ENCODE measurements at places on chromosomes 1 and 21.
A peak's percentile ranks its signal among the peaks of the same experiment; 100 is the strongest.

DNA sequence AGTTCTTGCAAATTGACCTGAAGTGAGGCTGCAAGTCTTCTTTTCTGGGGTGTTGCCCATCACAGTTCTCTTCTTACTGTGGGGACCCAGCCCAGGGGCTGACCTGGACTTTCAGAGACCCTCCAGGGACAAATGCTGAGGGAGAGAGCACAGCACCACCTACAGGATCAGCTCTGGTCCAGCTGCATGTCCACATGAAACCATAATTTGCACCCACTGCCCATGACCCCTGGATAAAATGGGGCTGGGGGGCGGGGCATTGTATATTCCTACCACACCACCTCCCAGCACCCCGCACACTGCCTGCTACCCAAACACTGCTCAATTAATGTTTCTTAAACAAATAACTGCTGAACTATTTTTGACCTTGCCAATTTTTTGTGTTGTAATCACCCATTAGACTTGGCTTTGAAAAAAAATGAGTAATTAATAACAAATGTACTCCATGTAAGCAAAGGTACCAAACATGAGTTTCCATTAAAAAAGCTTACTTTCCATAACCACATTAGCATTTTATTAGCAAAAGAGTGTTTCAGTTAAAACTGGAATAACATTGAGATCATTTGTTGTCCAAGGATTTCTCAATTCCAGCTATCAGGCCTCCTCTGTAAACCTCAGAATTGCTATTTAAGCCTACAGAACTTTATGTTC is 168.0 kb upstream of the RAB4A start:
- DNase-seq = no peak

DNA sequence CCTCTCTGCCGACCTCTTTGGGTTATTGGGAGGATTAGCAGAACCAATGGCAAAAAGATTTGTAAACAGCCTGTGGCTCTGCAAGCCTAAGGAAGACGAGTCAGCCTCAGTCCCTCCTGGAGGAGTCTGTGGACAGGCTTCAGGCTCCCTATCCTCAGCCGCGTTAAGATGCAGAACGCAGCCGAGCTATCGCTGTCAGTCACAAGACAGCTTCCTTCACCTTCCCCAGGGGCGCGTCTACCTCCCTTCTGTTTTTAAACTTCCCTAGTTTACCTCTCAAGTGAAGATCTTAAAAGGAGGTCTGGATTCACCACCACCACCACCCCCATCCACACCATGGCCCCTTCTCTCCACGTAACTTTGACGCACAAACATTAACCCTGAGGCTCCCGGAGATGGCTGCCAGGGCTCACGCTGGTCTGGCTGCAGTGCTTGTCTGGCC is 738 bp downstream of the CAMK1G start:
- no peak for DNase-seq

- no peak for DNase-seq
Measured at GRCh38 chr1:114152089-114152507, 1.6 kb downstream of the SYT6 start.

DNA sequence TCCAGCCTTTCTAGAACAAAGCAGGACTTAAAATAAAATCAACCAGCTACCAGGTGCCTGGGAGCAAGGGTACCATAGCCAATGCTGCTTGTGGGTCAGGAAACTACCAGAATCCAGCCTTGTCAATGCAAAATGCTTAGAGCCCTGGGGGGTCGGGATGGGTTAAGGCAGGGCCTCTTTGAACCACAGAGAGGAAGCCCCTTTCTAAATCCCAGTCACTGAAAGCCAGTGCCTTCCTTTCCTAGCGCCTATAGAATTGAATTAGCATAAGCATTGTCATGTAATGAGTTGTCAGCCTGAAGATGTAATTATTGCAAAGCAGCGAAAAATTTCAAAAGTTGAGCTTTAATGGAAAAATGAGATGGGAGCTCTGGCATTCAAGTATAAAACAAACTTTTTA is 176.6 kb upstream of the DAB1 start:
- DNase-seq = no peak

DNA sequence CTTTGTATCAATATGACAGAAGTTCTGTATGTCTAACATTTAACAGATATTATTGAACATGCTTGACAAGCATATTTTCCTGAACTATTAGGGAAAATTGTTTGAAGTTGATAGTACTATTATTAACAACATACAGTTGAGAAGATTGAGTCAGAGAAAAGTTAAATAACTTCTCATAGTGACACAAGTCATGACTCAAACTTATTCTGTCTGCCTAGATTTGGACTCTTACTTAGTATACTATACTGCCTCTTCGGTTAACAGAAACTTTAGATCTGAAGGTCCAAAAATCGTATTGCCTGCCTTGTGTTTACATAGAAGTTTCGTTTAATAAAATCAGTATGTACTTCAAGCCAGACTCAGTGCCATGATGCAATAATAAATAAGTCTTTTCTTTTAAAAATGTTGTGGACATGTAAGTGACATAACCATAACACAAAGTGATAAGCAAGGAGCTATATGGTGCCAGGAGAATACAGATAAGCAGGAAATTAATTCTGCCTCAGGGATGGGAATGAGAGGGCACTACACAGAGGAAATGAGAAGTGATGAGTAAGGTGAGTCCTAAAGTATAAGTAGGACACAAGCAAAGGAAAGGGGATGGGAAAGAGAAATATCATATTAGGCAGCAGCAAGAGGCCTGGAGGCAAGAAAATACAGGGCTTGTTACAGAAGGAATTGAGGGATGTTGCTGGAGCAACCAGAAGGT is 48.1 kb downstream of the LHX9 start:
- DNase-seq = no peak

DNA sequence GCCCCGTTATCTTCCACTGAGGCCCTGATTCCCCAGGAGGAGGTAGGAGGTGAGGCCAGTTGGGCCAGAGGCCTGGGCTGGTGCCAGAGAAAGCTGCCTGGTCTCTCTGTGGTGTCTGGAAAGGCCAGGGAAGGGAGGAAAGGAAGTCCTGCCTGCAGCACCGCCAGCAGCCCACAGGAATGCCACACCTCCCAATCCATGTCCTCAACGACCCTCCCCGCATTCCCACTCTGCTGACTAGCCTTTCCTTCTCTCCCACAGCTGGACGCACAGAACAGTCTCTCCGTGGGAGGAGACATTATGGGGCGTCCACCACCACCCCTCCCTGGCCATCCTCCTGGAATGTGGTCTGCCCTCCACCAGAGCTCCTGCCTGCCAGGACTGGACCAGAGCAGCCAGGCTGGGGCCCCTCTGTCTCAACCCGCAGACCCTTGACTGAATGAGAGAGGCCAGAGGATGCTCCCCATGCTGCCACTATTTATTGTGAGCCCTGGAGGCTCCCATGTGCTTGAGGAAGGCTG is 18.0 kb downstream of the CSF1 start:
- DNase-seq = no peak

- peak; percentile 19 for DNase-seq
Measured at GRCh38 chr1:147496571-147497210, 44.6 kb upstream of the BCL9 start.

DNA sequence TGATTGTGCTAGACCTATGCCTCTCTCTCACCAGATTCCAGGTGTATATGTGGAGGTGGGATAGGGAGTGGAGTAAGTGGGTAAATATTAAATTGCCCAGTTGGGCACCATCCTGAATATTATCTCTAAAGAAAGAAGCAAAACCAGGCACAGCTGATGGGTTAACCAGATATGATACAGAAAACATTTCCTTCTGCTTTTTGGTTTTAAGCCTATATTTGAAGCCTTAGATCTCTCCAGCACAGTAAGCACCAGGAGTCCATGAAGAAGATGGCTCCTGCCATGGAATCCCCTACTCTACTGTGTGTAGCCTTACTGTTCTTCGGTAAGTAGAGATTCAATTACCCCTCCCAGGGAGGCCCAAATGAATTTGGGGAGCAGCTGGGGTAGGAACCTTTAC is at the start of gene FCER1A:
Gene FCER1A (plus strand): TSS at position 242 of the 400 bp plus-strand sequence. CDS start 29 bp downstream, at position 271.
- no peak for DNase-seq

GRCh38 chr1:204073837-204074273 is 940 bp downstream of the SOX13 start:
- peak; percentile 18 for DNase-seq

DNA sequence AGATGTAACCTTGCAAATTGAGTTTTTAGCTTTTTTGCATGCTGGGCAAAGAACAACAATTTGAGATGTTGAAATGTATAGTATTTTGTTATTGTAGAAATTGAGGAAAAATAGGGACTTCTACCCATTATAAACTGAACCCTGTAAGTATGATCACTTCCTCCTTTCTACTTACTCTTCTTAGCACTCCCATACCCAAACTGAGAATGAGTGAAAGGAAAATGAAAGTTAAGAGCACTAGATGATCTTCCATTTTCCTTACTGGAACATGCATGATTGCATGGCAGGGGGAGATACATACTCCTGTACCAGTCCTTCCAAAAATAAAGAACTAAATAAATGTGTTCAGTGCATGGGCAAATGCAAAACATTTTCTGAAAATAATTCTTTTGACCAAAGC is 107.4 kb upstream of the KIAA1614 start:
- DNase-seq = no peak

DNA sequence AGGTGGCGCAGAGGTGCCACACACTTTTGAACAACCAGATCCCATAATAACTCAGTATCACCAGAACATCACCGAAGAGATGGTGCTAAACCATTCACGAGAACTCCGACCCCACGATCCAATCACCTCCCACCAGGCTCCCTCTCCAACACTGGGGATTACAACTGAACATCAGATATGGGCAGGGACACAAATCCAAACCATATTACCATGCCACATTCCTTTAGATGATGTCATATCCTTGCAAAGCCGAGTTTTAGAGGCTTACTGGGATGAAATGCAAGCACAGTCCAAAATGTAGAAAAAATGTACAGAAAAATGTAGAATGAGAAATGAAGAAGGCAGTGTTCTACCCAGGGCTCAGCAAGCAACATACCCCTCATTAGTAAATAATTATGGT is 64.7 kb downstream of the SGIP1 start:
- no peak for DNase-seq

- DNase-seq = no peak
Measured at GRCh38 chr1:55712148-55712547, 497.0 kb upstream of the USP24 start.

- no peak for DNase-seq
Measured at GRCh38 chr1:47228644-47229030, 3.4 kb downstream of the TAL1 start.

DNA sequence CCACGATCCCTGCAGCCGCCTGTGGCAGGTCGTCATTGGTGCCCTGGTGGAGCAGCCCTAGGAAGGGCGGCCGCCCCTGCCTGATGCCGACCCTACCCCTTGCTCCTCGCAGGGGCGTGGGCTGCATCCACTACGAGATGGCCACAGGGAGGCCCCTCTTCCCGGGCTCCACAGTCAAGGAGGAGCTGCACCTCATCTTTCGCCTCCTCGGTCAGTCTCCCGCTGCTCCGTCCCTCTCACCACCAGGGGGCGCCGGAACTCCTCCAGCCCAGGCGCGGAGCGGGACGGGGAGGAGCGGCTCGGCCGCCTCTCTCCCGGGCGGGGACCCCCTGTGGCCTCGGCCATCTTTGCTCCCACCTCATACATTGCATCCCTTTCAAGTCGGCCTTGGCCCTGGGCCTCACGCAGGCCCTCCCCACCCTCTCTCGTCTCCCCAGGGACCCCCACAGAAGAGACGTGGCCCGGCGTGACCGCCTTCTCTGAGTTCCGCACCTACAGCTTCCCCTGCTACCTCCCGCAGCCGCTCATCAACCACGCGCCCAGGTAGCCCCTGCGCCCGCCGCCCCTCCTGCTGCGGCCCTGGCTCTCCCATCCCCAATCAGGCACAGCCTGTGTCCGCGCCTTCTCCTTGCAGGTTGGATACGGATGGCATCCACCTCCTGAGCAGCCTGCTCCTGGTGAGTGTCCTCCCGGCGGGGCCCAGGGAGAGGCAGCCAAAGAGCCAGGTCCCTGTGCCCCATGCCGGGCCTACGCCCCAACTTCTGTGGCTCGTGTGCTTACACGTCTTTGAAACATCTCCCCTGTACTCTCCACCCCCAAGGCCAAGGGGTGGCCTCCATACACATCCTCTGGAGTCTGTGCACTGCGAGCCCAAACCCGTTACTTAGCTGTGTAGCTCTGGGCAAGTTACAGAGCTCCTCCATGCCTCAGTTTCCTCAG is 24.7 kb downstream of the CDK18 start:
- DNase-seq = peak; percentile 91

DNA sequence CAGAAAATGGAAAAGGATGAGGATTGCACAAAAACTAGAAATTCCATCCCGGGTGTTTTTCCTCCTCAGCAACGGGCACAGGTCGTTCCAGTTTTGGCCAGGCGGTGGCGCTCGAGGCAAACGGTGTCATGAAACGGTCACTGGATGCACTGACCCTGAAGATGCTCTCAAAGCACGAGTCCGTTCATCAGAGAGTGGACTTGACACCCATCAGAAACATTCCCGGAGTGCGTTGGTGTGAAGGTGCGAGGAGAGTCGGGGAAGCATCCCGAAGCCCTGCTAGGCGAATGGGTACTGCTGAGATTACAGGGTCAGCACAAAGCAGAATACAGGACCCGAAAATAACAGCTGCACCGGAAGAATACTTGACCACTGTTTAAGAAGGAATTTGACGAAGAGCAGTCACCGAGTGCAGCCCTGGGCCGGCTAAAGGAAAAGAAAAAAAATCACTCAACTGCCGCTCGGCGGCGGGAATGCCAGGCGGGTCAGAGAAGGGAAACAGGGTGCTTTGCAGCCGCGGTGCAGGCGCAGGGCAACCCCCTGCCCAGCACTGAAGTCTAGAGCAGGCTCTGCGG is 71.7 kb upstream of the ETS2 start:
- DNase-seq = peak; percentile 84

- peak; percentile 64 for DNase-seq
Measured at GRCh38 chr21:17688912-17689874, 76.5 kb upstream of the BTG3 start.

- no peak for DNase-seq
Measured at GRCh38 chr1:233421293-233421692, 93.8 kb downstream of the MAP3K21 start.

- no peak for DNase-seq
Measured at GRCh38 chr1:212628046-212628445, 19.5 kb downstream of the ATF3 start.

All from activated CD4-positive, alpha-beta T cell treated with anti-CD3 and anti-CD28 coated beads for 36 hours (primary cell).